EH (cell line): ENCODE measurements at places on chromosomes 5 and 9.
A peak's percentile ranks its signal among the peaks of the same experiment; 100 is the strongest.

- no peak for DNase-seq
Measured at GRCh38 chr5:143807401-143807800, 4.6 kb upstream of the HMHB1 start.

GRCh38 chr5:64666078-64666477 lies 24.2 kb upstream of the SHISAL2B start:
- DNase-seq = peak; percentile 65

- DNase-seq = peak; percentile 21
Measured at GRCh38 chr5:157143127-157143971, 684 bp upstream of the MED7 start.

GRCh38 chr5:167792514-167792913 lies 498.9 kb upstream of the WWC1 start:
- DNase-seq = no peak

DNA sequence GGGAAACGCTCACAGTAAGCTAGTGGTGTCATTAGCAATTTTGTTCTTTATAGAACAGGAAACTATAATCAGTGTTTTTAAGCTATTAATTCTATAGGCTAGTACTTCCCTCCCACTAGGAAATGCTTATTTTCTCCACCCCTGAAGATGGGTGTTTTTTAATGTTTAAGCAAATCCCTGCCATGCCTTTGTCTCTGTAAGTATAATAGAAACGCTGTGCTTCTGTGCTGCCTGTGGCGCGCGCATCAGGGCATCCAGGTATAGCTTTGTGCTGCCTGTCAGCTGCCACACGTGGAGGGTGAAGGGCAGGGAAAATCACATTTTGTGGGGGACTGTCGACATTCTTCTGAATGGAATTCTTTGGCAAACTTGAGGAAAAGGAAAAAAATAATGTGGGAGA lies 217.5 kb downstream of the RAB3C start:
- no peak for DNase-seq

DNA sequence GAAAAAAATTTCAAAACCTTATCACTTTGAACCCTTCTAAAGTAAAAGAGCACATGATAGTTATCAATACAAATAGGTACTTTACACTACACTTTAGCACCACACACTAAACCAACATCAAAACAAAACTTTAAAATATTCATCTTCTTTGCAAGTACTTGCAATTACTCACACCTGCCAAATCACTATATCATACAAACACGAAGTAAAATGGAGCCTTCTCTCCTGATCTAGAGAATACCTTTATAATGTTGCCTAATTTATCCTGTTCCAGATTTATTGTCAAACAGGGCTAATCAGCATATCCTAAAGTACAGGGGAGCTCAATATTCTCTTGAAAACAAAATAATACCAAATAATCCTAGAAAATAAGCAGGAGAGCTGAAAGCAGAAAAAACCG lies 3.0 kb downstream of the RNF145 start:
- DNase-seq = no peak

GRCh38 chr9:115204904-115205453 lies 87.0 kb upstream of the TNC start:
- peak; percentile 95 for DNase-seq

GRCh38 chr5:142143878-142144277 lies 35.3 kb downstream of the NDFIP1 start:
- peak; percentile 55 for DNase-seq

- no peak for DNase-seq
Measured at GRCh38 chr5:179281694-179282093, 63.6 kb downstream of the ADAMTS2 start.

DNA sequence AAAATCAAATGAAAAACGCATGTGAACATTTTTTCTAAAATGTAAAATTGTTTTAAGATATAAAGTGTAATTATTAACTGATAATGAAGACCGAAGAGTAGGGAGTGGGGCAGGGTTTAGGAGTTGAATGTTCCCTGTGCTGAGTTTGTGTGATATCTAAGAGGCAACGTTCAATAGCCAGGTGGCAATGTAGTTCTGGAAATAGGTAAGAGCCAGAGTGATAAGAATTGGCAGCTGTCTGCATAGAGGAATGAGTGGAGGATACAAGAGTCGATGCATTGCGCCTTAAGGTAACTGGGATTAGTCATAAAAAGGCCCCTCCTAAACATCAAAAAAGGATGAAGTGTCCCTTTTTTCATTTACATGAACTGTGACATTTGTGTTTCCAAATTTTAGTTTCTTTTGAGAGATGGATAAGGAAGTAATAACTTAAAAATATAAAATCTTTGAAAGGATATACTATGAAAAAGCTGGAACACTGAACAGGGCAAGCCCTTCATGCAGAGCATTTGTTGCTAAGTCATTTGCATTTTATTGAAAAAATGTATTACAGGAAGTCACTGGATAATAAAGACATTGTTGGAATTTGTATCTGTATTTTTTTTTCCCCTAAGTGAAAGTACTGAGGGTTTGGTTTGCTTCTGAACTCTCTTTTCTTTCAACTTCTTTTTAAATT lies 659.3 kb downstream of the ACTL7B start:
- DNase-seq = no peak

DNA sequence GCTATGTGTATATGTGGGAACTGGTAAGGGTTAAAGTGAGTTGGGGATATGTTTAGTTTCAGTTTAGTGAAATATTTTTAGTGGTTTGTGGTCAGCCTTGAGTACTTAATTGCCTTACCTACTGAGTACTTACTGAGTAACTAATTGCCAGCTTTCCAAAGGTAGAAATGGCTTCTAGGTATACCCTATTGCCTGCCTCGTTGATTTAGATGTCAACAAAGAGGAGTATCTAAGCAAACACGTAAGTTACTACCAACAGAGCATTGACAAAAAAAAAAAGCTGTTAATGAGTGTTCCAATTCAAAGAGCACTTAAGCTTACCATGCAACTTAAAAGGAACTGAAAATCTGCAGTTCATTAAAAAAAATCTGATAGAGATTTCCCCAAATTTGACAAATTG lies 8.8 kb downstream of the ATP10B start:
- no peak for DNase-seq

- no peak for DNase-seq
Measured at GRCh38 chr9:33133186-33133585, 34.0 kb downstream of the B4GALT1 start.

DNA sequence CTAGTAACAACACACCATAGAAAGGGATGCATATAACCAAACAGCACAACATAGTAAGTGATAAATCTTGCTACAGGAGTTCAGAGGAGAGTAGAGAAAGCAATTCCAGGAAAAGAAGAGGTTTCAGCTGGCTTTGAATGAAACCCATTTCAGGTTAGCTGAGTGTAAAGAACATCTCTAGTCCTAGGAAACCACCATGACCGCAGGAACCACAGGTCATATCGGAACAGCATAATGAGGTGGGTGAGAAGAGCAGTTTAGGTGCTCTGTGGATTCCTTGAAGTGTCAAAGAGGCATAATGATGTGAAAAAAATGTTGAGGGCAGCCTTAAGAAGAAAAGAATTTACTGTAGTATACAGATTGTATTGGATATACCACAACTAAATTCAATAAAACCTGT lies 507.5 kb downstream of the MTRR start:
- DNase-seq = no peak

GRCh38 chr9:110356639-110357395 lies 19.2 kb upstream of the TXNDC8 start:
- no peak for DNase-seq

GRCh38 chr9:87479801-87480201 lies 17.9 kb upstream of the DAPK1 start:
- DNase-seq = peak; percentile 23

GRCh38 chr5:22947921-22948320 lies 94.8 kb upstream of the CDH12 start:
- no peak for DNase-seq

GRCh38 chr5:174335682-174336364 lies 290.3 kb downstream of the NSG2 start:
- peak; percentile 87 for DNase-seq

GRCh38 chr9:87323928-87324327 lies 173.7 kb upstream of the DAPK1 start:
- DNase-seq = no peak

DNA sequence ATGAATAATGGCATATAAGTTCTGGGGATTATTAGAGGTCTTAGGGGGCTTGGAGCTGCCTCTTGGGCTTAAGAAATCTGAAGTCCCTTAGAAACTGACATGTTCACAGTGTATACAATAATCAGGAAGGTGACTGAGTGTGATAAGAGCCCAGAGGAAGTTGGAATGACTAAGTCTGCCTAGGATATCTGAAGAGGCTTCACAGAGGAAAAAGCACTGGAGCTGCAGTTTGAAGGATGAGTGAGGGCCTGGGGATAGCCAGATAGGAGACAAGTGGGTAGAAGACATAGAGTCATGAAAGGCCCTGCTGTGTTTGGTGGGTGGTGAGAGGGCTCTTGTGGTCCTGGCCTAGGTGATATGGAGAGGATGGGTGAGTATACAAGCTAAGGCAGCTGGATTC lies 8.8 kb downstream of the NEUROG1 start:
- no peak for DNase-seq

- DNase-seq = no peak
Measured at GRCh38 chr5:80822640-80823039, 137.5 kb upstream of the RASGRF2 start.

- DNase-seq = peak; percentile 18
Measured at GRCh38 chr5:111931655-111932054, 174.7 kb upstream of the NREP start.

- no peak for DNase-seq
Measured at GRCh38 chr9:129012343-129012742, 15.8 kb downstream of the SH3GLB2 start.

DNA sequence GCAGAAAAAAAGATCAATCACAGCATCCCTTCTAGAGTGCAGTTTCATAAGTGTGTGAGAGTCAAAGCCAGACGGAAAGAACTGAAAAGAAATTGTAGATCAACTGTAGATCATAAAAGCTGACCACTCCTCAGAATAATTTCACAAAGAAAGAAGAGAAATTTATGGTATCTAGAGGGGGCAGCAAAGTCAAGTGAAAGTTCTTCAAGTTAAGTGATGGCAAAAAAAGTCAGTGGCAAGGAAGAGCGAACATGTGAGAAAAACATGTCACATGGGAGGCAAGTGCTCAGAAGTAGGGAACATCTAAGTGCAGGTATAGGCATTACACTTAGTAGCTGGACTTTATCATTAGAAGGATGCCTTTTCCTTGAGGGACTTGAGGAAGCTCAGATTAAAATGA lies 245.1 kb upstream of the ISL1 start:
- DNase-seq = no peak

- peak; percentile 76 for DNase-seq
Measured at GRCh38 chr9:116115761-116116353, 37.7 kb upstream of the PAPPA start.

- peak; percentile 29 for DNase-seq
Measured at GRCh38 chr5:151619812-151620460, 28.8 kb upstream of the FAT2 start.

DNA sequence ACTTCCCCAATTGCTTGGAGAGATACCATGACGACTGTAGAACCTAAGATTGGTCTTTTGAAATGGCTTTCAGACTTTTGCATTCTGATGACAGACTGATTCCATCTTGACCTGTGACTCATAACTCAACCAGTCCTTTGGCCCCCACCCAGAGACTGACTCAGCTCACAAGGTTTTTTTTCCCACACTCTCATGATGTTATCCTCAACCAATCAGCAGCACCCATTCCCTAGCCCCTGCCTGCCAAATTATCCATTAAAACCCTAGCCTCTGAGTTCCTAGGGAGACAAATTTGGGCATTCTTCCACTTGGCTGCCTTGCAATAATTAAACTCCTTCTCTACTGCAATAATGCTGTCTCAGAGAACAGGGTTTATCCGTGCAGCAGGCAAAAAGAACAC lies 1263.3 kb upstream of the CDH9 start:
- peak; percentile 3 for DNase-seq

- DNase-seq = no peak
Measured at GRCh38 chr5:68392617-68393016, 177.1 kb downstream of the PIK3R1 start.

DNA sequence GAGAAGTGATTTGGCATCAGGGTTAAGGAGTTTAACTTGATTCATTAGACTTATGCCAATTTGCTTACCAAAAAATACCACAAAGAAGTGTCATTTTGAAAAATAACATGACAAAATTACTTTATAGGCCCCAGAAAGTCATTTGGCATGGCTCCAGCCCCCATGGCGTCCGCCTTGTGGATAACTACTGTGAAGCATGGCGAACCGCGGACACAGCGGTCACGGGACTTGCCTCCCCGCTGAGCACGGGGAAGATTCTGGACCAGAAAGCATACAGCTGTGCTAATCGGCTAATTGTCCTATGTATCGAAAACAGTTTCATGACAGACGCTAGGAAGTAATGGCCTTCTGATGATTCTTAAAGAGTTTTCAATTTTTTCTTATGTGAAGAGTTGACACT lies 35.4 kb upstream of the TGFBR1 start:
- no peak for DNase-seq

- no peak for DNase-seq
Measured at GRCh38 chr9:34169125-34169524, 9.7 kb upstream of the UBAP1 start.

GRCh38 chr5:132269635-132270334 lies 12.3 kb downstream of the PDLIM4 start:
- peak; percentile 35 for DNase-seq
